ENCODE measurements at places on chromosomes 16 and 17. TPM values are rescaled to one million over a fixed set of nuclear protein-coding genes. Genes with fewer than 3 reads are reported as not detected.

The DHRS7B gene
- total RNA-seq, result 44.5 TPM

The DNAI2 gene
- total RNA-seq, result not detected

The HAP1 gene
- total RNA-seq, result not detected

The RRAD gene
- 88.3 TPM for total RNA-seq

The TP53TG3F gene
- total RNA-seq, result not detected

The CES5A gene
- not detected for total RNA-seq

The TEX19 gene
- total RNA-seq, result not detected

The EEF2KMT gene
- 14.9 TPM for total RNA-seq

The TAC4 gene
- total RNA-seq, result not detected

The KIF2B gene
- total RNA-seq, result not detected

- DNase-seq, result no peak
Measured at GRCh38 chr16:89009343-89010209, 32.6 kb upstream of the CBFA2T3 start.

GRCh38 chr16:53220585-53220984 is 165.8 kb downstream of the CHD9 start:
- no peak for DNase-seq

DNA sequence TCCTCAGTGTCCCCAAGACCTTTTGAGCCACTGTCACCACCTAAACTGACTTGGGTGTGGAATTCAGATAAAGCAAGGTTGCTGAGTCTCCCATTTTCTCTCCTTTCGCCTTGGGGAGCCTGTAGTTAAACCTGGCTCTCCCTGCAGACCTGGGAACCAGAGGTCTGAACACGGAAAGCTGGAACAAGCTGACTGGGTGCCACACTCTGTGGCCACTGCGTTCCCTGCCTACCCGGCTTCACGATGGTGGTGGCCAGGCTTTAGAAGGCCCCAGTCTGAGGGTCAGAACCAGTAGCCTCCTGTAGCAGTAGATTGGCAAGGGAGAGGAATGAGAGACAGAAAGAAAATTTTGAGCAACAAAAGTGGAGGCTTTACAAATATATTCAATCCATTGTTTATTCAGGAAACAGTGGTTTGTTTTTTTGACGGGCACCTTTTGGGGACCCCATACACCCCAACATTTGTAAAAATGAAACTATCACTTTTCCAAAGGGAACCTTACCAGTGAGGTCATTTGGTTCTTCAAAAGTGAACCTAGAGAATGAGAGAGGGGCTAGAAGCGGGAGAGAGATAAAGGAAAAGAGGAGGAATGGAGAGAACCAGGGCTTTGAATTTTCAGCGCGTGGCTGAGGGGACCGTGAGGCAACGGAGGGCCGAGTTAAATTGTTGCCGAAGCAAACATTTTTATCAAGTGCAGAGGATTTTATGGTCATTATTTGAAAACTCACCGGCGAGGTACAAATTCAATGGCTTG is 1.8 kb upstream of the HOXB8 start:
- no peak for DNase-seq

- no peak for DNase-seq
Measured at GRCh38 chr17:33260638-33261037, 32.5 kb downstream of the ASIC2 start.

GRCh38 chr16:68767581-68767980 is 30.5 kb downstream of the CDH1 start:
- no peak for DNase-seq

DNA sequence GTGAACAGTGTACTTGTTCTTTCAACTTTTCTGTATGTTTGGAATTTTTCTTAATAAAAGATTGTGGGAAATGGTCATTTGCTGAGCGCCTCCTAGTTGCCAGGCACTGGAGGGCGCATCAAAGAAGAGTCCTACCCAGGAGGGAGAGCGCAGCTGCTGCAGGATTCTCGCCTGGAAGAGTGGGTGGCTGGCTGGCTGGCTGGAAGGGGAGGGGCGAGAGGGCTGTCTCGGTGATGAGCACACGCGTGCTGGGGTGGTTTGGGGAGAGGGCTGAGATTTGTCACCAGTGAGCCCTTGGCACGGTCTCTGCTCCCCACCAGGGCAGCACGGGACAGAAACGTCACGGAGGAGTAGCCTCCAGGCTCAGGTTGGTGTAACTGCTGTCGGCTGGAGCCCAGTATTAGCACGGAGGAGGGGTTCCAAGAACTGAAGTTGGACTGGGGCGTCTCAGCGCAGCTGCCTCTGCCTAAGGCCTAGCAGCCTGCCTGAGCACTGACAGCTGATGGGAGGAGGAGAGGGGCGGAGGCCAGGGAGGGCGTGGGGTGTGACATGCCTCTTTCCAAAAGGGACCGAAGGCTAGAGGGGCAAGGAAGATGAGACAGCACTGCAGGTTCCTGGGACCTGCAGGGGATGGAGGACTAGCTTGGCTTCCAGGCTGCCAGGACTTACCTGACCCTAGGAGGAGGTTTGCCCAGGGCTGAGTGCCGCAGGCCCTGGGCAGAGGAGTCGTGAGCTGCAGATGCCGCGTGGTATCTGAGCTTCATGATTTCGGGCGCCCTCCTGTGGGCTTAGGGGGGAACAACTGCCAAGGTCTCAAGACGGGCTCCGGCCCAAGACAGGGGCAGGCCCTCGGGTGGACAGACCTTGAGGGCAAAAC is 5.7 kb downstream of the LDHD start:
- peak; percentile 60 for DNase-seq

GRCh38 chr16:6643080-6643686 is 689.5 kb upstream of the RBFOX1 start:
- no peak for DNase-seq

DNA sequence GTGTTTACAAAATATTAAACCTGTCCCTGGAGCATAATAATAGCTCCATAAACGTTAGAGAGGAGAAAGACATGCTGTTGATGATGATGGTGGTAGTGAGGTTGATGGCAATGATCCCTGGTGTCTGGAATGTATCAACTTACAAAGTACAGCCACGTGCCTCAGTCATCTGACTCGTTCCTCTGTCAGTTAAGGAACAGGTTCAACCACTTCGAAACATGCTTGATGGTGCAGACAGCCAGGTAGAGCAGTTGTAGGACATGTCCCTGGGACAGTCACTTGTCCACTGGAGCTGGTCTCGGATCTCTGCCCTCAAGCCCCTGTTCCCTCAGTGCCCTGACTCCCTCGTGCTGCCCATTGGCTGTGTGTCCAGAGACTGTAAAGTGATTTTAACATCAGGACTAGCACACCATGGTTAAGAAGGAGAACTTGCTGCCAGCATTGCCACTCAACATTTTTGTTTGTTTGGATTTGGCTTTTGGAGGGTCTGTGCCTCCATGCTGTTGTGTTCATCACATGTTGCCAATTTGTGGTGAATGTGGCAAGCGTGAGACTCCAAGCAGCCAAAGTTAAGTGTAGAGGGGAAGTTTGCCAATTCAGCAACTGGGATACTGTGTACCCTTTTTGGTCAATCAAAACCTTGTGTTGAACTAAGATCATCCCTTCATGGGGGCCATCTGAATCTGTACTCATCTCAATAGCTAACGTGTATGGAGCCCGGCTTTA is 16.3 kb upstream of the SALL1 start:
- no peak for DNase-seq

- no peak for DNase-seq
Measured at GRCh38 chr17:49344914-49345313, 17.1 kb downstream of the ZNF652 start.

- no peak for DNase-seq
Measured at GRCh38 chr16:4315186-4316107, at the start of gene GLIS2. TSS of gene GLIS2 (plus strand) at chr16:4316067. CDS start at chr16:4332281, 16,214 bp downstream.

GRCh38 chr17:16269658-16270057 is 52.6 kb downstream of the PIGL start:
- no peak for DNase-seq

- no peak for DNase-seq
Measured at GRCh38 chr17:1872976-1873375, 43.2 kb downstream of the RPA1 start.

- DNase-seq, result no peak
Measured at GRCh38 chr16:49580751-49581303, 207.2 kb downstream of the C16orf78 start.

DNA sequence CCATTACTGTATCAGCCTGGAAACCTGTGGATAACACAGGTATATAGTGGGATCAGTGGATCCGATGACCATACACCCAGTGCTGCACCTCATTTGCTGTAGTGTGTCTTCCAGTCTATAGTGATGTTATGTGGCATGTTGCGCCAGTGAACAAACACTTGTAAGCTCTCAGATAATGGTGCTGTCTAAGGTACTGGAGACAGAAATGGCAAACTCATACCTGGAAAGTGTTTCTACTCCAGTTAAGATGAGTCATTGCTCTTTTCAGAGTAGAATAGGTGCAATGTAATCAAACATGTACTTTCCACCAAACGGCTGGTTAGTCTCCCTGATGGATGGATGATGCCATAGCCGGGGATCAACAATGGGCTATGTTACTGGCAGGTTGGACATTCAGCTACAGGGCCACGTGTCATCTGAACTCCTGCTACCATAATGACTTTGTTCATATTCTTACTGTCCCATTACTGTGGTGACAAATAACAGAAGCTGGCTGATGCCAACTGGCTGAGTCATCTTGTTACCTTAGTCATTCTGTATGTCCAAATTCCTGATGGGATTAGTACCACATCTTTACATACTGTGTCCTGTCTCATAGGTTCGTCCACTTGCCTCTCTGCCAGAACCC is 6.3 kb downstream of the CCL11 start:
- DNase-seq, result no peak

GRCh38 chr16:88812513-88813268 is 963 bp upstream of the APRT start:
- DNase-seq, result no peak

GRCh38 chr16:56269281-56269680 is 78.0 kb downstream of the GNAO1 start:
- DNase-seq, result no peak

DNA sequence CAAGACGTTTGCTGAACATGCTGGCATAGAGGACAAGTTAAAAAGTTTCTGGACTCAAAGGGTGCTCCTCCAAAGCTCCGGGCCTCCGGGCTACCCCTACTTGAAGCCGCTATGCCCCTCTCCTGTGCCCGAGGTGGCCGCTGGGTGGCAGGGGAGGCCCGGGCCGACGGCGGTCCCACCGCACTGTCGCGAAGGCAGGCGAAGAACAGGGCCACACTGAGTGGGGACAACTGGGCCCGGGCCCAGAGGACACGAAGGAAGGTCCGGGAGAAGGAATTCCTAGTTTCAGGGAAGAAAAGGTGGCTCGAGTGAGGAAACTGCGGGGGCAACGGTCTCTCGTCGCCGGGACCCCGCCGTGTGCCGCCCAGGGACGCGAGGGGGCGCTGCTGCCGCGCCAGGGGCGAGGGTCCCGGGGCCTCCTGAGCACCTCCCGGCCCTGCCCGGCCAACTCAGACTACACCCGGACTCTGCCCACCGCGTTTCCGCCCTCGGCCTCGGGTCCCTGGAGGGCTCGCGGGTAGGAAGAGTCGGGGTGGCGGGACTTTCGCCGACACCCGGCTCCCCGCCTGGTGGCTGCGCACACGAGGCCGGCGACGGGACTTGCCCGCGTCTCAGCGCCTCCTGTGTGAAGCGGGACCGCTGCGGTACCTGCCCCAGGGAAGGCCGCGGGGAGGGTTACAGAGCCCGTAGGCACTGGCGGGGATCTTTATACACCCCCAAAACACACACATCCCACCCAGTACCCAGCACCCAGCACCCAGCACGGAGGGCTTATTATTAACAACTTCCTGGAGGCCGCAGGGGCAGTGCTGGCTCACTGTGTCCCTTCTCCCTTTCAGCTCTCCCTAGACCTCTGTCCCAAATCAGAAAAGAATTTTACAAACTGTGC is 772 bp upstream of the CHCT1 start:
- peak; percentile 31 for DNase-seq

DNA sequence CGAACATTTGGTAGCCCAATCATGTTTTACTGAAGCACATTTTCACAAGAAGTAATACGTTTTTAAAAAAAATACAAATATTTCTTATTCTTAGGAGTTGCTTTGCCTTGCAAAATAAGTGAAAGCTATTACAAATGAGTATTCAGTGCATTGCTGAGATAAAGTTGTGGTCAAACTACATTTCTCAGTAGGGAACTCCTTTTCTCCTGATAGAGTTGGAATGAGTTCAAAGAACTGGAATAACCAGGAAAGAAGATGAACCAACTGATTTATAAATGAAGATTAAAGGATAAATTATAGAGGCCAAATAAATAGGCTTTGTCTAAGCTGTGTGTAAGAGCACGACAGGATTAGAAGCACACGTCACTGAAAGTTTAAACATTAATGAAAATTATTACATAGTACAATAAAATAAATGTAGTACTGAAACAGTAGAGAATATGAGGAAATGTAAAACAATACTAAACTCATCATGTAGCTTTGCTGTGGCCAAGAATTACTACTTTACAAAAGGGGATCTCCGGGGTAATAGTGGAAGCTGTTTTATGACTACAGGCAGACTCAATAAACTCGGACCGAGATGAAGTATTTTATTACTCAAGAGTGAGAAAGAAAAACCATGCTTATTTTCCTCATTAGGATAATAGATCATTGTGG is 73.6 kb downstream of the KCNJ2 start:
- DNase-seq, result no peak

GRCh38 chr17:41539979-41540701 is 12.0 kb upstream of the KRT19 start:
- DNase-seq, result no peak

DNA sequence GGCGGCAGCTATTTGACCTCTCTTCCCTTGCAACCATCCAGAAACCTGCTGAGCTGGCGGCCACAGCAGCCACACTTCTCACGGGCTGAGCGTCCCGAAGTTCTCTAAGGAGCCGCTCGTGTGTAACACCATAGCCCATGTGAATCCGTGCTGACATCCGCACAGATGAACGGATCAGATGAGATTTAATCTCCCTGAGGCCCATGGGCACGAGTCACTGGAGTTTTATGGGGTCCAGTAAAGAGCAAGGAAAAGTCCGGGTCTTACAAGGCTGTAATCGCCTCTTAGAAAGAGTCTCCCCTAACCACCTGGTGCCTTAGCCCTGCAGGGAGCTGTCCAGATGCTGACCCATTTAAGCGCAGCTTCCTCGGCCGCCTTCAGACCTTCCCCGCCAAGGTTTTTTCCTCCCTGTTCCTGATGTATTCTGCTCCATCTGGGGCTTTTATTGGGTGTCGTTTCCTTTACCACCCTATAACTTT is 5.5 kb upstream of the CACNG5 start:
- DNase-seq, result no peak

GRCh38 chr17:4721203-4722135 is 9.8 kb upstream of the MED11 start:
- no peak for DNase-seq

- DNase-seq, result no peak
Measured at GRCh38 chr17:19833914-19834313, 33.8 kb downstream of the ULK2 start.

DNA sequence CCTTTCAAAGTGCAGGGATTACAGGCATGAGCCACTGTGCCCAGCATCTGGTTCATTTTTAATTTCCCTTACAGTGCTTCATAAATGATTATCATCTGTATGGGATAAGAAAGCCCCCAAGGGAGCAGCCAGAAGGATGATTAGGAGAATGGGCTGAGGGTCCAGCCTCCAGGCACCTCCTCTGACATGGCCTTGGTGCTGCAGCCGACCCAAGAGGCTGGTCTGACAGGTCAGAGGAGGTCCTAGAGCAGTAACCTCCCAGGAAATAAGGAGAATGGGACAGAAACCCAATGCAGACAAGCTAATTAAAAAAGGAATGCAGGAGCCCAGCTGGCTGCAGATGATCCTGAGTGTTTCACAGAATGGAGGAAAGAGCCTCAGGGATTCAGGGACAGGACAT is 29.0 kb downstream of the MRC2 start:
- no peak for DNase-seq

GRCh38 chr16:66521951-66522771 is 27.8 kb downstream of the TK2 start:
- DNase-seq, result no peak

Measured in thoracic aorta (tissue), 2 donors.